ENCODE measurements at places on chromosomes 3 and 15.

GRCh38 chr3:24506966-24507775 lies 12.5 kb upstream of the THRB start:
- no peak for DNase-seq

DNA sequence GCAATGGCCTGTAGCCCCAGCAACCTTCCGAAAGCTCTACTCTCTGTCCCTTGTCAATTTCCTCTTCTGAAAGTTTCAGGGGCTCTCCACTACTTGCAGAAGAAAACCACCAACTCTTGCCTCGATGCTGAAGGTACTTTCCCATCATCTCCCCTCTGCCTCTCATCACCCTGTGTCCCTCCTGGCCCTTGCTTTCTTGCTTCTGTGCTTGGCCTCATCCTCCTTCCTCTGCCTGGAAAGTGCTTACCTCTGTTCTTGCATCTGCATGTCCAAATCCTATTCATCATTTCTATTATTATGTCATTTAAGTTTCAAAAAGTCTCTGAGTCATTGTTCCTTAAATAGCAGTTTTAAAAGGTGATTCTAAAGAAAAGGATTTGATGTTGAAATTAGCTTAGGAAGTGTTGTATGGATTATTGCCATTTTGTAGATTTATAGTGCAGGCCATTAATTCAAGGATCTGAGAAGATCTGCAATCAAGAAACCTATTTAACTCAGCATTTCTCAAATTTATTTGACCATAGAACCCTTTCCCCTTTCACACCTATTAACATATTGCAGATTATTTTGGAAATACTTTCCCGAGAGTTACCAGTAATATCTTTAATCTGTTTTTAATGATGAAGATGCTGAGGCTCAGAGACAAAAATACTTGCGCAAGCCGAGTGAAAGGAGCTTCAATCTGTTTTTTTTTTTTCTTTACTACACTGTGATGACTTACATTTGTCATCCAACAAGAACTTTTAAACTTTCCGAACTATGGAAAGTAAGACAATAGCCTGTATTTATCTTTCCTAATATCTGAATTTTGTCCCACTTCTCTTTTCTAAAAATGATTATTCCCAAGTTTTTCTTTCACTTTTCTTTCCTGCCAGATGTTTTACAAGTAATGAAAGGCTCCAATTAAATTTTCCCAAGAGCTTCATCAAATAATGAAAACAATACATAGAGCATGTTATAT lies 22.3 kb upstream of the CFAP161 start:
- DNase-seq = no peak

GRCh38 chr15:33724321-33725036 lies 243.8 kb upstream of the CHRM5 start:
- no peak for DNase-seq

DNA sequence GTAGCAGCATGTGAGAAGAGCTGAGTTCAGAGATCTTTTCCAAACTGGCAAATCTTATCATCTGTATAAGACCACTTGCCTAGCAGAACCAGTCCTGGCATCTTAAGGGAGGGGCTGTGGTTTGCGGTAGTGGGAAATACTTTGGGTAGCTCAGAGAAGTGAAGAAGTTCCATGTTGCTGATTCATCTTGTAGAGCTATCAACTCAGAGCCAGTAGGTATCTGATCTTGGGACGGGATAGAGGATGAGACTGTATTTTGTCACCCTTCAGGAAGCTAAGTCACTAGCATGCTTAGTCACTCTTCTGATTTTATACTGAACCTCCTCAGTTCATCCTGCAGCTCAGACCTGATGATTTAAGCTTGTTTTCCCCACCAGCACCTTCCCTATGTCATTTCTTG lies 211.4 kb downstream of the NR1D2 start:
- DNase-seq = peak; percentile 94

DNA sequence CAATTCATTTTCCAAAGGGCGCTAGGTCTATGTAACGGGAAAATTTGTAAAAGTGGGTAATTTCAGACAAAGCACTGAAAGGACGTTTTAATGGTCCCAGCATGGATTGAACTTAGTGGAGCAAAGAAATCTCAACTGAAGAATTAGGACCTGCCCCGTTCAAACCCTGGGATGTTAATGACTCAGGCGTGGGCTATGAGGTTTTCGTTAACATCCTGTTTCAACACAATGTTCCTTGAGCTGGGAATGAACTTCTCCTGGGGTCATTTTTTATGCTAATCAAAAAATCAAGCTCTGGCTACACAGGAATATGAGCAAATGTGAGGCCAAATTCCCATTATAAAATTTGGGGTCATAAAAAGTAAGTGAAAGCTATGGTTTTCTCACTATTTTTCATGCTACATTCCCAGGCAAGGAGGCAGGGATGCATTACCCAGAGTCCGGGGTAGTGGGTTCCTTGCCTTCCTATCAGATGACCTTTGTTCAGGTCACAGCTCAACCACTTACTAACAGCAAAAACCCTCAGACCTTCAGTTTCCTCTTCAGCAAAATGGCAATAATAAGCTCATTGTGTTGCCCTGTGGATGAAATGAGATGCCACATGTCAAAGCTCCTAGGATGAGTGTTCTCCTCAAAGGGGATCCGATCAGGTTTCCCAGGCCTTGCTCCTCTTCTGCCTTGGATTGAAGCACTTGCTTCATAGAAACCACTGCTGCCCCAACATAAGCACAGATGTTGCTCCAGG lies 271.4 kb downstream of the ARRDC4 start:
- DNase-seq = no peak
